Calu3 (cell line): ENCODE measurements at places on chromosomes 1 and 21.

GRCh38 chr1:39668111-39668510 is 3.8 kb downstream of the NT5C1A start:
- DNase-seq, result no peak

GRCh38 chr1:76705560-76705959 is 161.7 kb upstream of the ST6GALNAC5 start:
- DNase-seq, result no peak

DNA sequence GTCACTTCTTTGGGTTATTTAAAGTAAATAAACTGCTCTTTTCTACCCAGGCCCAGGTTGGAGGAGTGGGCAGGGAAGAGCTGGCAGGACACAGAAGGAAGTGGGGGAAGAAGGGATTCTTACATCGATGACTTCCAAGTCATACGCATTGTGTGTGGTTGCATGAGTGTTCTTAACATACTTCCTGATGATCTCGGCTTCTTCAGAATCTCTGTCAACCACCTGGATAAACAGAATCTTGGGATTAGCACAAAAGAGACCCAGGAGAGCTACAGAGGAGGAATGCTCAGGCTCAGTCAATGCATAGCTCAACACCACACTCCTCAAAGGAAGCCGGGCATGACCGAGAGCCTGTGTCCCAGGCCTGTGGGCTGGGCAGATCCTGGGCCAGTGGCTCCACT is 42.1 kb downstream of the PARP1 start:
- no peak for DNase-seq

GRCh38 chr1:205477121-205477758 is 21.4 kb upstream of the BLACAT1 start:
- DNase-seq, result no peak

DNA sequence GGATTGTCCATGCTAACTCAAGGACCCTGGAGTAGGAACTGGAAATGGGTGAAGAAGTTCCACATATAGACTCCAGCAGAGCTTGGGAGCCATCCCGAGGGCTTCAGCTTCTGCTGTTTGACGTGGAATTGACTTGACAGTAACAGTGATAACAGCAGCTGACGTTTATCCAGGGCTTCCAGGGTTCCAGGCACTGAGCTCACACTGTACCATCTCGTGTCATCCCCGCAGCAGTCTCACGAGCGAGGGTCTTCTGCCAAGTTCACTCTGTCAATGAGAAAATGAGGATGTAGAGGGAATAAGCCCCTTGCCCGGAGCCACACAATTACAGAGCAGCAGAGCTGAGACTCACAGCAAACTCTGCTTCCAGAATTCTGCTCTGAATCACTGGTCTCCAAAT is 447.7 kb downstream of the SIPA1L2 start:
- no peak for DNase-seq

GRCh38 chr1:33563699-33564098 is 91.3 kb downstream of the ZSCAN20 start:
- no peak for DNase-seq

DNA sequence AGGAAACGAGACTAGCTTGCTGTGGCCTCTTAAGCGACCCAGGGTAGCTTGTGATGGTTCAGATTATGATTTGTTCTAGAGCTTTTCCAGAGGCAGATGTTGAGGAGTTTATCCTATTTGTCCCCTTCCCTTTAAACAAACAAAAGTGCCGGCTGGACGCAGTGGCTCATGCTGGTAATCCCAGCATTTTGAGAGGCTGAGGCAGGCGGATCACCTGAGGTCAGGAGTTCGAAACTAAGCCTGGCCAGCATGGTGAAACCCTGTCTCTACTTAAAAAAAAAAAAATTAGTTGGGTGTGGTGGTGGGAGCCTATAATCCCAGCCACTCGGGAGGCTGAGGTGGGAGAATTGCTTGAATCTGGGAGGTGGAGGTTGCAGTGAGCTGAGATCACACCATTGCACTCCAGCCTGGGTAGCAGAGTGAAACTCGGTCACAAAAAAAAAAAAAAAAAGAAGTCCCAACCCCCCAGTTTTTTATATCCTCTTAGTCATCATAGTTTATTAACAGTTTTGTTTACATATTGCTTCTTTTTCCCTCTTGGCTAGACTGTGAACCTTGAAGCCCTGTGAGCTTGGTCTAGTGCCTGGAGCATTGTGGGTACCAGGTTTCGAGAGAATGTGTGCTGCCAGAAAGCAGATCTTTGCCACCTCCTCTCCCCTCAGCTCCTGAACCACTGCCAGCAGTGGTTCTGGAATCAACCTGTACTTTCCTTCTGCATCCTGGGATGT is 29.8 kb downstream of the MAPKAPK2 start:
- DNase-seq, result peak; percentile 38

DNA sequence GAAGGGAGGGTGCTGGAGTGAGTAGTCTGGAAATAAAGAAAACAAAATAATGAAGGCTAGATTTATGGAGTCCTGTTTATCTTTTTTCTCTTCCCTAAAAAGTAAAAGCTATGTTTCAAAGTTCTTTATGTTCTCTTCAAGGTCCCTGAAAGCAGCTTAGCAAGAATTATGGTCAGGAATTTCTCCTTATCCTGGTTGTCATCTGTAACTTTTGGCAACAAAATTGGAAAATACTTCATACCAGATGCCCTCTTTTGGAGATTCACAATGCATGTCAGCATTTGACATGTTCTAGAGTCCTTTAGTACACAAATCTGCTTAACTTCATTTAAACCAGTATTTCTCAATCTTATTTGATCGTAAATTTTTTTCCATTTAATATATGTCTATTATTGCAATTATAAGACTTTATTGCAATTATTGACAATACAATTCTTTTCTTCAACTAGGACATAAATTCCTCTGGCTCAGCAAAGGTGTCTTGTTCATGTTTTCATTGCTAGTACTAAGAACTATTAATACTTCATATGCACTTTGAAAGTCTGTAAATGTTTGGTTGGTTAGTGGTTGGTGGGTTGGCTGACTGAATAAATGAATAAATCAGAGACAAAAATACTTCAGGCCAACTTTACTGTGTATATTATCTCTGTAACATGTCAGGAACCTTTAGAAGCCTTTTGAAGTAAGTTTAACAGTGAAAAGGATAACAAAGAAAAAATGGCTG is 101.5 kb downstream of the ATP1B1 start:
- no peak for DNase-seq

- no peak for DNase-seq
These were observed 25.5 kb downstream of the RCC2 start for GRCh38 chr1:17414022-17414421.

GRCh38 chr1:202710070-202711045 is at the start of gene SYT2:
Gene SYT2, minus strand, starts transcription at chr1:202710454. Its CDS starts 104,682 bp downstream, at chr1:202605772.
- peak; percentile 46 for DNase-seq

DNA sequence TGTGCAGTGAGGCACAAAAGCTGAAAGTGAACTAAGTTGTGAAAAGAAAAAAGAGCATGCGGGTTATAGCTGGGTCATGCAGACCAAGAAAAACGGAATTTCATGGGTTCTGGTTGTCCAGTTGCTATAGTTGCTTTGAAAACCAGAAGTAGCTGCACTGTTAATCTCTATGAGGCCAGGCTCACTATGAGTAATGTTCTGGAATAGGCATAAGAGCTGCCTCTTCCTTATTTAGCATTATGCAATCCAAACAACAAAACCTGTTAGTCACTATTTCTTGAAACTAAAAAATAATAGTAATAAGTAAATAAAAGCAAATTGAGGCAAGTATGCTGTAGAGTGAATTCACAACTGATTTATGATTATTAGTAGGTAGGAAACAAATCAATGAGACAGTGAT is 1383.7 kb downstream of the MRPL39 start:
- no peak for DNase-seq

DNA sequence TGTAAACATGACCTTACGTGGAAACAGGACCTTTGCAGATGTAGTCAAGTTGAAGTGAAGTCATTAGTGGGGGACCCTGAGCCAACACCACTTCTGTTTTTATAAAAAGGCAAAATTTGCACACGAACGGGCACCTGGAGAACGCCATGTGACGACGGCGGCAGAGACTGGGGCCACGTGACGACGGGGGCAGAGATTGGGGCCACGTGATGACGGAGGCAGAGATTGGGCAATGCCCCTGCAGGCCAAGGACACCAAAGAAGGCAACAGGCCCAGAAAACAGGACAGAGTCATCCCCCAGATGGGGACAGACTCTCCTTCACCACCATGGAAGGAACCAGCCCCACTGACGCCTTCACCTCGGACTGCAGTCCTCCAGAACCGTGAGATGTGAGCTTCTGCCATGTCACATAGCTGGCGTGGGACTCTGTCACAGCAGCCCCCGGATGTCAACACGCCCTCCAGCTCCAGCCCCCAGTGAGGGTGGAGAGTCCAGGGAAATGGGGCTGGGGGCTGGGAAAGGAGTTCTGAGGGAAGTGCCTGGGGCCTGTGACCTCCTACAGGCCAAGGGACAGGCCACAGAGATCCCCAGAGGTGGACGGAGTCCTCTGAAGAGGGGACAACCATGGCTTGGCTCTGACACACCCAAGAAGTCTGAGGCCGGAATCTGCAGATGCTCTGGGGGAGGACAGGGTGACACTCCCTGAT is 4.0 kb downstream of the KRTAP12-4 start:
- DNase-seq, result no peak

DNA sequence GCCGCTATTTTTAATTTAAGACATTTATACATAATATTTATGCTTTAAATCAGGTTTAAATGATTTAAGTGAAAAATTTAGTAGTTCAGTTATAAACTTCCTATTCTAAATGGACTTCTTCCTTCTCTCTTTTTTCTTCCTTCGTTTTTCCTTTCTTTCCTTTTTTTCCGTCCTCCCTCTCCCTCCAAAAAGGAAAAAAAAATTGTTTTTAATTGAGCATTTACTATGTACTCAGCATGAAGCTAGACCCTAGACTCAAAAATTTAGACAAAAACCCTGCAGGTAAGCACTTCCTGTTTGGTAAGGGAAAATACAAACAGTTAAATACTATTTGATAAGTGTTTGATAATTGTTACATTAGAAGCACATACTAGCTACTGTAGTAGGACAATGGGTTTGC is 2.6 kb upstream of the TM2D1 start:
- DNase-seq, result no peak

DNA sequence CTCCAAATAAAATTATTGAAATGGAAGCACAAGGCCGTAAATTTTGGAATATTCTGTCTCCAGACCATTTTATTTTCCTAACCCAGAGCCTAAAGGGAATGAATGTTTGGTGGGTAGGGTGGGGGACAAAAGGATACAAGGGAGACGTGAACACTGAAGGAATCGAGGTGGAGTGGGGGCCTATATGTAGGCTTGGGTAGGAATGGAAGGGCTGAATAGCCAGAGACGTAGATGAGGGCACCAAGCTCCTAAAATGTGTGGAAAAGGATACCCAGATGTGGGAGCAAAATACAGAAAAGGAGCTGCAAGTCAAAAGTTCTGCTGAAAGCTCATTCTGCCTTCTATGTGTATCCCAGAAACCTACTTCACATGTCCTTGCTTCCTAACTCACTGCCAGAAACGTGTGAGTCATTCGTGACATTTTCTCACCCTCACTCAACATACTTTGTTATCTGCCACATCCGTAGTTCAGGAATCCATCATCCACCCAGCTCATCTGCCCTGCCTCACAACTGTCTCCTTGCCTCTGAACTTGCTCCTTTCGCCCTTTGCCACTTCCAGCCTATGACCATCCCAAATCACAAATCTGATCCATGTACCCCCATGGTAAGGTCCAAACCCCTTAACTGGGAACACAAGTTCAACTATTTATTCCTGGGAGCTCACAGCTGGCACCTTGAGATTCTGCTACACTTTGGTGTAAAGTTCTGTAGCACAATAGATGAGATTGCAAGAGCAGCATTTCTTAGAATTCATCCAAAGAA is 84.1 kb upstream of the PRDX6 start:
- DNase-seq, result no peak

DNA sequence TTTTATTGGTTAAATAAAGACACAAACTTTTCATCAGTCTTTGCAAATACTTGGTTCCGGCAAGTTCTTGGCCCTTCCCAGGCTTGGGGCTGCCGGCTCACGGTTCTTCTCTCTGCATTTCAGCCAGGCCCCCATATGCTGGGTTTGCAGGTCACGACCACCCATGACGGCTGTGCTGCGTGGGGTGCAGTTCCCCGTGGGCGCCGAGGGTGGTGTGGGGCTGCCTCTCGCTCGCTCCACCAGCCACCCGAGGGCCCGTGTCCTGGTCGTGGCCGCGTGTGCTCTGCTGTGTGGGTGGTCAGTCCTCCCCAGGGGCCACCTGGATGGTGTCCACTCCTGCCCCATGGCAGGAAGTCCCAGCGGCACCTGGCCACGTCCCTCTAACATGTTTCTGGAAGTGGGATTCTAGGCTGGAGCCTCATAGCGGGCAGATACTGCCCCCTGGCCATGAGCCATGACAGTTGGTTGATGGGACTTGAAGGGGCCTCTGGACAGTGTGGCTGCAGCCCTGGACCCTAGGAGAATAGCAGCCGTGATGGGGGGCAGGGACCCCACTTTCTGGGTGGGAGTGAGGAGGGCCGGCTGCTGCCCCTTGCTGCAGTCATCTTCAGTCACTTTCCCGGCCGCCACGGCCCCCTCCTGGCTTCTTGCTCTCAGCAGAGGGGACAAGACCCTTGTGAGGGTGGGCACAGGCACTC is 46.3 kb downstream of the SKI start:
- no peak for DNase-seq

- DNase-seq, result no peak
These were observed 4.1 kb upstream of the HDGF start for GRCh38 chr1:156755527-156755950.

- DNase-seq, result no peak
These were observed 22.1 kb downstream of the GRHL3 start for GRCh38 chr1:24341260-24341659.

- DNase-seq, result no peak
These were observed 195.5 kb upstream of the NFIA start for GRCh38 chr1:60886793-60887331.

DNA sequence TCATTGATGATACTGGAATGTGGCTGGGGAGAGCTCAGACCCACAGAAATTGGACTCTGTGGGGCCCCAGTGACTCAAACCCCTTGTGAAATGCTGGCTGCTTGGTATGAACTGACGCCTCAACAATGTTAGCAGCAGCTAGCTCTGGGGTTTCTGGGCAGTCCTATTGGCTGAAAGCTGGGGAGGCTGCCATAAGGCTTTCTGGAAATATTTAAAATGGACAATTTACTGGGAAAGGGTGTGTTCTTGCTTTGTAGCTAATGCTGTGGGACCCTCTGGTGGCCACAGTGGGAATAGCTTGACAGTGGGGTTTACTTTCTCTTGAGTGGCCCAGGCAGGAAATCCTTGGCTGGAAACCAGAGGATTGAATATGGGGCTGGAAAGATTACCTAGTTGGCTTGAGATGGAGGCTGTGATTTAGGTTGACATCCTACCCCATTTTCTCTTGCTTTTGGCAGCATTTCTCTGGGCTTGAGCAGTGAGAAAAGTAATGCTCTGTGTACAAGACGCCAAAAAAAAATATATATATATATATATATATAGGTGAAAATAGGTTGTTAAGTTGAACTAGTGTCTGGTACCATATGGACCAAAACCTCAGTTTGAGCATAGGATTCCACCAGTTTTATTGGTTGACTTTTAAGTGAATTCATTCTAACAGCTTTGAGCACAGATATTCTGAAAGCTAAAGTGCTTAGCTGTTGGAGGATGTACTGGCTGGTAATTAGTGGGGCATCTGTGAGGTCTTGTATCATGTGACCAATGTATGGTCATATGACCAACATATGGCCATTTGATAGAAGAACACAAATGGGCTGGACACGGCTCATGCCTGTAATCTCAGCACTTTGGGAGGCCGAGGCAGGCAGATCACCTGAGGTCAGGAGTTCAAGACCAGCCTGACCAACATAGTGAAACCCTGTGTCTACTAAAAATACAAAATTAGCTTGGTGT is 8.2 kb upstream of the S100A10 start:
- peak; percentile 91 for DNase-seq

- DNase-seq, result no peak
These were observed 143.3 kb downstream of the GREM2 start for GRCh38 chr1:240468656-240469055.
